ENCODE measurements at places on chromosomes 6 and 20.

DNA sequence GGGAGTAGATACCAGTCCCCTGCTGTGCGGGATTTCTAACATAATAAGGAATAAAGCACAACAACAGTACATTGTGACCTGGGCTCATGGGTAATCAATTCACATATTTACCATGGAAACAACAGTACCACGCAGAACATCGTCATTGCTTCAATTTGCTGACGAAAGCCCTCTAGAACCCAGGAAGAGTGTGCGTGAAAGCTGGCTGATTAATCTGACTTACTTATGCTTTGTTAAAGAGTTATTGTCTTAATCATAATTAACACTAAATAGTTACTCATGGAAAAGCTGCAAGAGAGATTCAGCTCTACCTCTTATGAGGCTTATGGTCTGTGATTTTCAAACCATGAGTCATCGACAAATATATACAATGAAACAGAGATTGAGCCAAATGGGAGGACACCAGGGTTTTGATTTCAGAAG is 644.3 kb upstream of the AGPAT4 start:
- DNase-seq, result peak; percentile 18

- DNase-seq, result no peak
Measured at GRCh38 chr6:119037264-119037663, 41.2 kb downstream of the FAM184A start.

- no peak for DNase-seq
Measured at GRCh38 chr6:45416700-45417099, 39.0 kb upstream of the SUPT3H start.

GRCh38 chr6:66291905-66292304 is 584.9 kb upstream of the EYS start:
- no peak for DNase-seq

GRCh38 chr6:117210279-117210678 is 55.1 kb upstream of the VGLL2 start:
- no peak for DNase-seq

DNA sequence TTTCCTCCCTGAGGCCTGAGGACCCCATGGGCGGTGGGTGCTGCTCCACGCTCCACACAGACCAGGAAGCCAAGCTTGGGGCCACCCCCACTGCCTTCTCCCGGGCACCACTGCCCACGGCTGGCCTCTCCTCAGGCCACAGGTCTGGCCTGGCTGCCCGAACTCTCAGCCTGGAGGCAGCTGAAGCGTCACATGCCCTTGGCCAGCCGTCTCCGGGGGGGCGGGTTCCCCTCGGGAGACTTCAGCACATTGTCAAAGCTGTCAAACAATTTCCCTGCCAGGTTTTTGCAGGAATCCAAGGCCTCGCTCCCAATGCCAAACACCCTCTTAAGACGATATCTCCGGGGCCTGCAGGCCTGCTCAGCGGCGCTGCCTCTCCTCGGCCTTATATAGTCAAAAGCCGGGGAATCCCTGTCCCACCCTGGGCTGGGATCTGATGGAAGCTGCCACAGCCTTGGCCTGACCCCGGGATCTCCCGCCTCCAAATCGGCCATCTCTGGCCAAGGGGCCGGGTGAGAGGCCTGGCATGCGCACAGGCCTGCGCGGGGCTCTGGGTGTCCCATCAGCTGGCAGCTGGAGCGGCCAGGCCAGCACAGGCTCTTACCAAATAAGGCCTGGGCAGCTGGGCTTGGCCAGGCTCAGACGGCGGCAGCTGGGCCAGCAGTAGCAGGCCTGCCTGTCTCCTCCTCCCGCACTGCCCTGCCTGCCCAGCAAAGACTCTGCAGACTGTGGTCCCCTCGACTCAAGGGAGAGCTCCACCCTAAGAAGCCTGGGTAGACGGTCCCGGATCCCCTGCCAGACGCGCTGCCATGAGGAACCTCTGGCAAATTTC is 49.7 kb downstream of the RBM38 start:
- peak; percentile 51 for DNase-seq

GRCh38 chr6:116010790-116011401 is 49.8 kb downstream of the FRK start:
- DNase-seq, result peak; percentile 82

DNA sequence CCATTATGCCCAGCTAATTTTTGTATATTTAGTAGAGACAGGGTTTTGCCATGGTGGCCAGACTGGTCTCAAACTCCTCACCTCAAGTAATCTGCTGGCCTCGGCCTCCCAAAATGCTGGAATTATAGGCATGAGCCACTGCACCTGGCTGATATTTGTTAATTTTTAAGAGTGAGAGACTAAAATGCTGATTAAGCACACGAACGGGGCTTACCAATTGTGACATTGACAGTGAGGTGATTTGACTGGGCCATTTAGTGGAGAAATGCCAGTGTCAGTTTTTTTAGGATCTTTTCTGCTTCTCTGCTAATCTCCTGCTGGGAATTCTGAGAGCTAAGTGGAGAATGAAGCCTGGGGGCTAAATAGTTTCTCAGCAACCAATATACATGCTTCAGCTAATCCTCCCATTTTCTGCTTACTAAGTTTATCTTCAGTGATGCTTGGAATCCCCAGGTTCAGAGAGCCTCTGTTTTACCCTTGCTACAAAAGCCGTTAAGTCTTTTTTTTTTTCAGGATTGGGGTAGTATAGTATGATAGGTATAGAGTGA is 9.8 kb upstream of the DEFB123 start:
- DNase-seq, result no peak

DNA sequence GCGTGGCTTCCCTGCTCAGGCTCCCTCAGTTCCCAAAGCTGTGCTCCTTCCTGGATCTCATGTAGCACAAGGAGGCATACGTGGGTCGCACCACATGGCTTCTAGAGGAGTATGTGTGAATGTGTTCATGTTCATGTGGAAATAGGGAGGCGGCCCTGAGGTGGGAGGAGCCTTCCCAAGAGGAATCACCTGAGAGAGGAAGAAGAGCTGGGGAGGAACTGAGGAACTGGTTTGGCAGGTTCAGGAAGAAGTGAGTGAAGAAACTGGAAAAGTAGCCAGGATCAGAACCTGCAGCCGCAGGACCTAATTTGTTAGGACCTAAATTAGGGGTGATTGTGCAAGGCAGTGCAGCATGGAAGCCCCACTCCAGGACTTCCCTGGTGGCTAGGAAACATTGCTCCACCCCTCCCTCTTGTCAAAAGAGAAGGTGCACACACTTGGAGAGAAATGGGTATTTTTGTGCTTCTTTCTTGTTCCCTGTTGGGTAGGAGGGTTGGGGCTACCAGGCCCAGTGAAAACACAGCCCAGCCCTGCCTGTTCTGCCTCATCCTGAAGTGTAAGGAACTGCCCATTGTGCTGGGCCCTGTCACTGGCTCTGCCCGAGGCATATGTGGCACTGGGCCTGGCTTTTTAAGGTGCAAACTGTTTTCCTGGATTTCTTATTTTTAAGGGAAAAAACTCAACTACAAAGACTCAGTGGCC is 20.7 kb downstream of the SYNJ2 start:
- DNase-seq, result peak; percentile 52

DNA sequence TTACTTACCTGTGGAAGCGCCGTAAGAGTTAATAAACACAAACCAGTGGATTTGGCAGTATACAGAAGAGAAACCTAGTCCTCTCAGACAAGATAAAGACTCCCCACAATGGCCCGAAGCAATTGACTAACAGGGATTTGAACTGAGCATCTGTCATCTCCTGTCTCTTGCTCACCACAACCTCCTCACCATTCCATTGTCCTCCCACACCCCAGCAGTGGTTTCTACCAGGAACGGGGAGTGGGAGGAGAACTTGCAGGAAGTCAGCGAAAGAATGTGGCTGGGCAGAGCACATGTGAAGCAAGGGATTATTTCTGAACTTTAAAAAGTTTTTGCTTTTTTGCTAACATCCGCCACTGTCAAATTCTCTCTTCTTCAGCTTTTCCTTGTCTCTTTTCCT is 24.6 kb upstream of the TAAR1 start:
- DNase-seq, result no peak

- peak; percentile 80 for DNase-seq
Measured at GRCh38 chr6:157230910-157231309, 92.4 kb downstream of the TMEM242 start.

GRCh38 chr6:149266659-149267058 is 50.9 kb upstream of the TAB2 start:
- no peak for DNase-seq

DNA sequence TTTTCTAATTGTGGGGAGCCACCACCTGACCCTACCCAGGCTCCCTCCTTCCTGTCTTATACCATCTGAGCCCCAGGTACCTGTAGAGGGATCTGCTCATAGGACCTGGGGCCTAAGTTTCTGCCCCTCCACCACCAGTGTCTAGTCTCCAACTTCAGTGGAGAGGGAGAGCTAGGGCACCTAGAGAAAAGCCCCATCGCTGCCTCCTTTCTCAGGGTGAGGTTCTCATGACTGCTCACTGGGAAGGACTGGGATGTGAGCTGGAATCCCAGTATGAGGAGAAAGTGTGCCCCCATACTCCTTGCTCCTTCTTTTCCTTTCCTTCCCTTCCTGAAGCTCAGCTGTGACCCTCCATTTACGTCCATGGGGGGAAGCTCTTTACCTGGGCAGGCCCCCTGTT is 231.6 kb downstream of the LRFN2 start:
- no peak for DNase-seq

- peak; percentile 80 for DNase-seq
Measured at GRCh38 chr6:46491628-46492547, 639 bp upstream of the RCAN2 start.

- DNase-seq, result peak; percentile 76
Measured at GRCh38 chr6:117976030-117976651, 69.1 kb downstream of the SLC35F1 start.

Measured in DMS53 (cell line).